ENCODE measurements at places on chromosomes 12 and 14.

- no peak for DNase-seq
These were observed 89.7 kb downstream of the PIWIL1 start for GRCh38 chr12:130427381-130427887.

- no peak for DNase-seq
These were observed 35.3 kb downstream of the DICER1 start for GRCh38 chr14:95121911-95122620.

DNA sequence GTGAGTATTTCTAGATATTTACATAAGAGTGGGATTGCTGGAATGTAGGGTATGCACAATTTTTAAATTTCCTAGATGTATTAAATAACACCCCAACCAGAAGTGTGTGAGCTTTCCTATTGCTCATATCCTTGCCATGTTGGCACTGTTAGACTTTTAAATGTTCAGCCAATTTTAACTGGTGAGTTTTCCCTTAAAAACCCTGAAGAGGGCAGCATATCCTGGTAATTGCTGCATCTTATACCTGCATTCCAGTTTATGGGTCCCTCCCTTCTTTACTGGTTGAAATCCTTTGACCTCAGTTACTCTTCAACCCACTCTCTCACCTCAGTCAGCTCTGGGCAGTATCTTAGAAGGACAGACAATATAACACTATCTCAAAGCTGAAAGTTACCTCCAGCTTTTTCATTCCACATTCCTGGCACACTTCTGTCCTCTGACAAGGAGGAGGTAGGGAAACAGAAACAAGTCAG is 270.6 kb downstream of the PAWR start:
- DNase-seq: peak; percentile 93

- DNase-seq: no peak
These were observed 36.3 kb downstream of the DTX1 start for GRCh38 chr12:113092607-113093408.

DNA sequence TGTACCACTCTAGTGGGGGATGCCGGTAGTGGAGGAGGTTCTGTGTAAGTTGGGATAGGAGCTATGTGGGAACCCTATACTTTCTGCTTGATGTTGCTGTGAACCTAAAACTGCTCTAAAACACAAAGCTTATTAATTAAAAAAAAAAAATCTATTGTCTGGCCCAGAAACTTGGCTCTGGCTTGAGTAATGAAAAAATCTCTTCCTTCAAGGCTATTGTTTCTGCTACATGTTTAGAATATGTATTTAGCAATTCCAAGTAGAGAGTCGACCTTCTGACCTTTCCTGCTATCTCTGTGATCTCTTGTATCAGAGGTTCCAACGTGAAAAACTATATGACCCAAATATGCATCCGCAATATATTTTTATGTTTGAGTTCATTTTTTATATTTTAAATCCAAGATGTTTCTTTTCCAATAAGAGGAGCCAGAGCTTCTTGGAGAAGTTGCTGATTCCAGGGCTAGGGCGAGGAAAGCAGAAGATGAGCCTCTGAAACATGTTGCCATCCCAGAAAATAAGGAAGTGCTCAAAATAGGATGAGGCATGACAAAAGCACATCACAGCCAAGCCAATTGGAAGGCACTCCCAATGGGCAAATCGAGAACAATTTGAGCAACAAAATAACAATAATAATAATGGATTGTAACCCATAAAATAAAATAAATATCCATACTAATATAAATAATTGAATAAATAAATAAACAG is 184.6 kb upstream of the TMEM260 start:
- DNase-seq: no peak

- no peak for DNase-seq
These were observed 3.1 kb downstream of the PRB4 start for GRCh38 chr12:11307143-11307542.

DNA sequence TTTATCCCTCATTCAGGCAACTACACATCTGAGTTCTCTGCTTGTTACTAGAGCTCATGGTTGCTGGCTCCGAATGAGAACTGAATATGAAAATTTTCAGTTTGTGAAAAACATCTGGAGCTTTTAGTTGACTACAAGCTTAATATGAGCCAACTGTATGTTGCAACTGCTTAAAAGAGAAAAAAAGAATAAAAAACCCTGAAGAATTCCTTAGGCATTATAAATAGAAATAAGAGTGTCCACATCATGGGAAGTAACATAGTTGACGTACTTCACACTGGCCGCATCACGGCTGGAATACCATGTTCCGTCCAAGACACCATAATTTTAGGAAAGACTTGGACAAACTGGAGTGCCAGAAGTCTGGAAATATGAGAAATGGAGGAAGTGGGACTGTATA is 57.9 kb downstream of the PDE3A start:
- no peak for DNase-seq

GRCh38 chr12:64681200-64682052 is 71.1 kb downstream of the RASSF3 start:
- DNase-seq: no peak

GRCh38 chr12:90064852-90065801 is 356.5 kb upstream of the ATP2B1 start:
- peak; percentile 56 for DNase-seq

DNA sequence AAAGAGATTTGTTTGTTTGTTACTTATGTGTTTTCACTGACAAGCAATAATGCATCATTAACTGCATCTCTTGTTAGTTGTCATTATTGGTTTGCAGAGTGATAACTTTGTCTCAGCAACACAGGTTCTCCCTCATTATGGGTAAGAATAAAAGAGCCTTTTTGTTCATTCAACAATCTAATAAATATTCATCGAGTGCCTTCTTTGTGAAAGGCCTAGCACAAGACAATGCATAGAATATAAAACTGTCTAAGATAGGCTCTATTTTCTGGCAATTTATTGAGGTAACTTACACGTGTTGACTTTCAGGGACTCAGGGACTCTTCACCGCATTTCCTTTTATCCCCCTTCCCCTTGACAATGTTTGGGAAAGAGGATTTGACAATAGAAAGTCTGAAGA is 95.5 kb upstream of the KRR1 start:
- DNase-seq: no peak

GRCh38 chr12:31017535-31017934 is 56.1 kb upstream of the DDX11 start:
- DNase-seq: no peak

GRCh38 chr12:8886502-8887284 is 27.6 kb upstream of the PHC1 start:
- no peak for DNase-seq

GRCh38 chr14:21100931-21101330 is at the start of gene TMEM253:
TMEM253 (plus strand) TSS chr14:21101066; CDS start chr14:21101344, 278 bp downstream.
- DNase-seq: no peak

- no peak for DNase-seq
These were observed 418.6 kb downstream of the NELL2 start for GRCh38 chr12:44457465-44457864.

- DNase-seq: no peak
These were observed 99.2 kb downstream of the PIWIL1 start for GRCh38 chr12:130436741-130437501.

DNA sequence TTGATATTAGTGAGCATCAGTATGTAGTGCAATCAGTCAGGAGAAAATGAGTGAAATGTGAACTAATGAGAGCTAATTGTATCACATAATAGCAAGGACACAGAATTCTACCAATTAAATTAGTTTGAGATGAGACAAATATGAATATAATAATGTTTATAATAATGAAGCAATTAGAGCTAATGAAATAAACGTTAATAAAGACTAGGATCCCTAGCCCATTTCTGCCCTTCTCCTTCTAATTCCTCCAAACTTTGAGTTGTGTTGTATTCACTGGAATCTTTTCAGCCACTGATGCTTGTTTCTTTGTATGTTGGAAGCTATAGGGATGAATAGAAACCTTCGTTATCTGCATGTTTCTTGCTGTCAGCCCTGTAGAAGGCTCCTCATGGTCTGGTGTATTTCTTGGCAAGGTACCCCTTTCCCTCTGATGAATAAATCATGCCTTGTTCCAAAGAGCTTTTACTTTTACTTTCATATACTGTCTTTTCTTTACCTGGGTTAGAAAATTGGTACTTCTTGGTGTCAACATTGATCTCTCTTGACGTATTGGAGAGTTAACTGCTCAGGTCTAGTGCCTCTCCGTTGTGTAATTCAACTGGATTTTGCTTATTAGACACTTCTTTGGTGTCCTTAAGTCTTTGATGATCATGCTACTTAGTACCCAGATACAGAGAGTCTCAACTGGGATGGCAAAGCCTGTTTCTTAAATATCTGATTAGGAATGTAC is 154.8 kb downstream of the PTCSC3 start:
- DNase-seq: no peak

- DNase-seq: no peak
These were observed 197.2 kb downstream of the KIF26A start for GRCh38 chr14:104335611-104336010.

- no peak for DNase-seq
These were observed 389.7 kb downstream of the AACS start for GRCh38 chr12:125454786-125455480.

GRCh38 chr12:111927346-111927745 is 85.3 kb downstream of the MAPKAPK5 start:
- no peak for DNase-seq

GRCh38 chr14:79278798-79279644 is 932.3 kb downstream of the DIO2 start:
- DNase-seq: peak; percentile 86

GRCh38 chr12:106227641-106228319 is 20.0 kb downstream of the CKAP4 start:
- no peak for DNase-seq

GRCh38 chr12:121112496-121112895 is 20.2 kb upstream of the P2RX7 start:
- DNase-seq: no peak

- DNase-seq: no peak
These were observed 83.9 kb downstream of the KNTC1 start for GRCh38 chr12:122610911-122611310.

- DNase-seq: no peak
These were observed 29.4 kb upstream of the FBRSL1 start for GRCh38 chr12:132460571-132460970.

DNA sequence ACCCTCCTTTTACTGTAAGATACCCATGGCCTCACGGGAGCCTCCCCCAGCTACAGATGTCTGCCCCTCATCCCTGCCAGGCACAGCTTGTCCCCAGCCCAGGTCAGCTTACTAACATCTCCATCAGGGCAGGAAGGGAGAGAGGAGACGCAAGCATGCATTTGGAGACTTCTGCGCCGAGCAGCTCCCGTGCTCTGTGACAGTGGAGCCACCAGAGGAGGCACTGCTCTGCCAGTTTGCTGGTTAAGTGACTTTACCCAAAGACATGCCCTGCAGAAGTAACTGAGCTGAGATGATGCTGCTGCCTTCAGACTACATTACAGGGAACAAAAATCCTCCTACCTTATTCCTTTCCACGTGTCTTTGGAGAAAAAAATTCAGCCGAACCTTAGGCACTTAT is 133.4 kb downstream of the ESRRB start:
- DNase-seq: no peak

DNA sequence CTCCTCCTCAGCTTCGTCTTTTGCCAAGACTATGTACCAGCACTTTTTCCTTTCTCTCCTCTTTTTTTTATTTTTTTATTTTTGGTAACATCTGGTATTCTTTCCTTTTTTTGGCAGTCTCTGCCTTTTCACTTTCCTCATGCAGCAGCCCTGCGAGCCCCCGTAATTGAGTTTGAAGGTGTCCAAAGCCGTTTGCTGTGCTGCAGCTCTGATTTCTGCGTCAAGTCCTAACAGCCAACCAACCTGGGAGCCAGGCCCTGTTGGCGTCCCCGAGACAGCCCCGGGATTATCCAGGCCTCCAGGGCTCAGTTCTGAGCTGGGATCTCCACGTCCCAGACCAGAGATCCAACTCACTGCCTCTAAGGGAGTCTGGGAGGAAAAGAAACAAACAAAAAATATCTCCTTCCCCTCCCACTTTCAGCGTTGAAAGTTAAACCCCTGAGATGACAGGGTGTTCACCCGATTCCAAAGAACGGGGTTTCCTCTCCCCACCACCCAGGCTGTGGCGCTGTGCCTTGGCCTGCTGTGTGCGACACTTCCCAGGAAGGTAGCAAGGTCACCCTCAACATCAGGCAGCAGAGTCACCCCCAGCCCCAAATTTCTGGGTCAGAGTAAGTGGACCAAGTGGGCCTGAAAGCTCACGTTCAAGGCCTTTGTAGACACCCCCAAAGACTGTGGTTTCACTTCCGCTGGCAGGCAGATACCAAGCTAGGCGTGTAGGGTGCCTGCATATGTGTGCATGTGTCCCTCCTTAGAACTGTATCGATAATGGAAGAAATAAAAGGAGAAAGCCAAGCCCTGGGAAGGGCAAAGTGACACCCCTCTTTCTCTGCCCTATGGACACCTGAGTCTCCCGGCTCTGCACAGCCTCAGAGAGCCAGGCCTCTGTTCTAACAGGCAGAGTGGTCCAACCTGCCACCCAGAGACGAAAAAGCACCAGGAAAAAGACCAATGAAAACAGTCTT is 11.1 kb downstream of the BCL11B start:
- DNase-seq: no peak

DNA sequence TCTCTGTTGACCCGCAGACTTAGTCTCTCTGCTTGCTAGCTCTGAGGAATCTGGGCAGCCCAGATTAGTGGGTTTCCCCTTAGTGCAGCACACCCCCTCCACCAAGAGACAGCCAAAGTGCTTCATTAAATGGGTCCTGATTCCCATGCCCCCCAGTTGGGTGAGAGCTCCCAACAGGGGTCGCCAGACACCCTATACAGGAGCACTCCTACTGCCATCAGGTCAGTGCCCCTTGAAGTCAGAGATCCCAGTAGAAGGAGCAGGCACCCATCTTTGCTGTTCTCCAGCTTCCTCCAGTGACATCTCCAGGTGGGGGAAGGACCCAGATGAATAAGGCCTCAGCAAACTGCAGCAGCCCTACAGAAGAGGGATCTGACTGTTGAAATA is 36.7 kb upstream of the C14orf132 start:
- no peak for DNase-seq

- peak; percentile 91 for DNase-seq
These were observed 15.8 kb upstream of the DTX1 start for GRCh38 chr12:113040722-113041171.

- peak; percentile 83 for DNase-seq
These were observed 1.5 kb downstream of the FRMD6 start for GRCh38 chr14:51653079-51653774.

DNA sequence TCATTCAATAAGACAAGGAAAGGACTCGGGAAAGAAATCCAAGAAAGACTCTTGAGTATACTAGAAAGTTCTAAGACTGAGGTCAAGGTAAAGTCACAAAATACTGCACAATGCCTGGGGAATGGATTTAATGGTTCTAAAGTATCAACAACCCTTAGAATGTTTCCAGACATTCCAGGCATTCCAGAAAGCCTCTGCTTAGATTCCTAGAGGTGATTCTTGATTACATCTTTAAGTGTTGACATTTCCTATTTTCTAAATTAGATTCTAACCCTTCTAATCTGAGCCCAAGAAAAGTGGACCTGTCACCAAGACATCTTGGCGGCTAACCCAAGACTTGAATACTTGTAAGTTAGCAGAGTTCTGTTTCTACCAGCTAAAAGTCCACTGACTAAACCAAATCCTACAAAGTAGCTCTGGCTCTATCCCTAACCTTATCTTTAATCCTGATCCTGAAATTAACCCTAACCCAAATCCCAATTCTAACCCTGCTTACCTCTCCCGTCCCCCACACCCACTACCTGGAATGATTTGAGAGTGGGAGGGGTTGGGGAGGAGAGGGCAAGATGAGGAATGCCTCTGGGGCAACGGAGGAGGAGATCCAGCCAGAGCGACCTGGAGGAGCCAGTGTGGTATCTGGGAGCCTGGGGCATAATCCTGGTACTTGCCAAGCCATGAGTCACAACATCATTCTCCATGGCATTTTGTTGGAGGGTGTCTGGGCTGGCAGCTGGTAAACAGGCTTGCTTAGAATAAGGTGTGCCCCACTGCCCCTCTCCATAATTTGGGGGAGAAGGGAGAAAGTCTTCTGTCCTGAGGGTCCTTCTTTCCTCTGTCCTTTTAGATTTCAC is 93.4 kb upstream of the HOXC13 start:
- peak; percentile 97 for DNase-seq

Measured in M059J (cell line).